ENCODE measurements at places on chromosomes 6 and 20. TPM values are rescaled to one million over a fixed set of nuclear protein-coding genes. Genes with fewer than 3 reads are reported as not detected.

DNA sequence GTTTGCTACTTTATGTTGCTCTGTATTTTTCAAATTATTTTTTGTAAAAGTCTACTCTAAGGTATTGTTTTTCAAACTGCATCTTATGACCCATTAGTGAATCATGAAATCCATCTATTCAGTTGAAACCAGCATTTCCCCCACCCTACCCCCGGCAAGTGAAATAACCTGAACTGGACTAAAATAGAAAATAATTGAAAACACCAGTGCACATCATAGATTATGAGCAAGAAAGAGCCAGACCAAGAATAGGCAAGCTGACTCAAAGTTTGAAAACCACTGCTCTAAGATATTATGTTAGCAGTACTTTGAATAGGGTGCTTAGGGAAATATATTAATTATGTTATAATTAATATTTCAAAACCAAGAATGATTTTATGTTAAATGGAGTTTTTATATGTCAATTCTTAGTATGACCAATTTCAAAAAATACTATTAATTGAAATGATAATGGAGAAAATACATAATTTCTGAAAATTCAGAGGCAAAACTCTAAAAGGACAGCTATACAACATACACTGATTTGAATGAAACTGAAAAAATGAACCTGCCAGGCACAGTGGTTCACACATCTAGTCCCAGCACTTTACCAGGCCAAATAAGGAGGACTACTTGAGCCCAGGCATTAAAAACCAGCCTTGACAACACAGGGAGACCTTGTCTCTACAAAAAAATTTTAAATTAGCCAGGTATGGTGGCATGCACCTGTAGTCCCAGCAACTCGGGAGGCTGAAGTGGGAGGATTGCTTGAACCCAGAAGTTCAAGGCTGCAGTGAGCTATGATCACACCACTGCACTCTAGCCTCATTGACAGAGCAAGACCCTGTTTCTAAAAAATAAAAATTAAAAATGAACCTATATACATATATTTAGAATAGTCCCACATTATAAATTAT, 112.0 kb downstream of the CDK19 start:
- DNase-seq = no peak

NKX2-2 gene
- not detected for total RNA-seq

GRCh38 chr6:118284736-118285360, 263.2 kb upstream of the PLN start:
- no peak for DNase-seq

FOXA2 gene
- total RNA-seq = not detected

TNFRSF21 gene
- 0.38 TPM for total RNA-seq

PGC gene
- total RNA-seq = not detected

DNA sequence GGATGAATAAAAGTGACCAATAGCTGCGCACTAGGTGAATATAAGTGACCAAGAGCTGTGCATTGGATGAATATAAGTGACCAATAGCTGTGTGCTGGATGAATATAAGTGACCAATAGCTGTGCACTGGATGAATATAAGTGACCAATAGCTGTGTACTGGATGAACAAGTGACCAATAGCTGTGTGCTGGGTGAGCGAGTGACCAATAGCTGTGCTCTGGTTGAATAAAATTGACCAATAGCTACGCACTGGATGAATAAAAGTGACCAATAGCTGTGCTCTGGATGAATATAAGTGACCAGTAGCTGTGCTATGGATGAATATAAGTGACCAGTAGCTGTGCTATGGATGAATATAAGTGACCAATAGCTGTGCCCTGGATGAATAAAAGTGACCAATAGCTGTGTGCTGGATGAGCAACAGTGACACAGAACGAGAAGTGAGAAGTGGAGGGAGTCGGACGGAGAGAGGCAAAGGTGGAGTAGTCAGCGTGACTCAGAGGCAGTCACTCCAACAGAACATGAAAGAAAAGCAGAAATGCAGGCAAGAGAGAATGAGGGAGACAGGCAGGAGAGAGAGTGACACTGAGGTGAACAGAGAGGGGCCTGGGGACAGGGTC, 38.5 kb downstream of the RBM38 start:
- no peak for DNase-seq

- DNase-seq = no peak
These were observed 1.7 kb upstream of the GMPR start for GRCh38 chr6:16236631-16237199.

All from naive thymus-derived CD8-positive, alpha-beta T cell (primary cell).